ENCODE measurements at places on chromosomes 3 and 15.

GRCh38 chr15:67142767-67143100 is 77.3 kb downstream of the SMAD3 start:
- peak; percentile 80 for DNase-seq

GRCh38 chr15:69807721-69808120 is 290.0 kb downstream of the TLE3 start:
- DNase-seq, result no peak

- no peak for DNase-seq
Observed at GRCh38 chr3:145898487-145898886, 262.5 kb downstream of the PLOD2 start.

- no peak for DNase-seq
Observed at GRCh38 chr3:6717026-6717943, 143.6 kb upstream of the GRM7 start.

GRCh38 chr3:172580680-172581401 is 57.6 kb upstream of the TNFSF10 start:
- DNase-seq, result no peak

DNA sequence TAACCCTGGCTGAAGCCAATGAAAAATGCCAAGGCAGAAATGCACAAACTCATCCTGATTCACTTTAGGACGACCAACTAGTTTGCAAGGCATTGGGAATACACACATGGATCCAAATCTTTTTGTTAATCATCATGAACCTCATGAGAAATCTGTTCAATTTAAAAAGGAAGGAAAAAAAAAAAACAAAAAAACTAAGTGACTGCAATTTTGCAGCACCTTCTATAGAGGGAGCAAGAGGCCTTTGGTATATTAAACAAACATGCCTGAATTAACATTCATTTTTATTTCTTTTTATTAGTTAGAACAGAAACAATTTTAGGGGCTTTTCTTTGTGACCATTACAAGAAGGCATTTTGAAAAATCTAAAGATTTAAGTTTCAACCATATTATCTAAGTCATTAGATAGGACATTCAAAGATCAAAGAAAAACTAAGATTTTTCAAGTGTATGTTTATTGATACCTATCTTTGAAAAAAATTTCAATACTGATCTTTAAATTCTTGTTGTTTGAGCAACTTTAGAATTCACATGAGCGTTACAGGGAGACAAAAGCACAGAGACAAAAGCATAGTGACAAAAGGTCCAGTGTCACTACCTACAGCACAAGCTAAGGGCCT is 182.4 kb downstream of the CBLB start:
- no peak for DNase-seq

DNA sequence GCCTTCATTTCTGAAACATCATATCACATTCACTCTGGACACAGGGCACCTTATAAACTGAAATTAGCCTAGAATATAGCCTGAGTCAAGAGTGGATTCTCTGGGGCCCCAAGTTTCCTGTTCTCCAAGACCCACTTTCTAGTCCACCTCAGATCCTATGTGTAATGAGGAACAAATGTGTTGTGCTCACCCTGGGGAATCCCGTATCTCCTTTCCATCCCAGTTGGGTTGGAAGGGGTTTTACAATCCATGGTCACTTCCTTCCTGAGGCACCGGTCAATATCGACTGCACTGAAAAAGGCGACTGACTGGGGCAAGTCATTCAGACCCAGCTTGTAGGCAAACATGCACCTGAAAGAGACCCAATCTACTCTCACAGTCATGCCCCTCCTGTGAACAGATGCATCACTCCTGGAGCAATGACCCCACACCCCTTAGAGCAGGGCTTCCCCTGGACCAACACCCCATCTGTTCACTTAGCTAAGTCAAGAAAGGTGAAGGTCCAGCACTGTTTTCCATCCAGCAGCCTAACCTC is 17.4 kb downstream of the POLG start:
- no peak for DNase-seq

GRCh38 chr3:43001094-43001553 is 22.0 kb downstream of the GASK1A start:
- DNase-seq, result peak; percentile 97

DNA sequence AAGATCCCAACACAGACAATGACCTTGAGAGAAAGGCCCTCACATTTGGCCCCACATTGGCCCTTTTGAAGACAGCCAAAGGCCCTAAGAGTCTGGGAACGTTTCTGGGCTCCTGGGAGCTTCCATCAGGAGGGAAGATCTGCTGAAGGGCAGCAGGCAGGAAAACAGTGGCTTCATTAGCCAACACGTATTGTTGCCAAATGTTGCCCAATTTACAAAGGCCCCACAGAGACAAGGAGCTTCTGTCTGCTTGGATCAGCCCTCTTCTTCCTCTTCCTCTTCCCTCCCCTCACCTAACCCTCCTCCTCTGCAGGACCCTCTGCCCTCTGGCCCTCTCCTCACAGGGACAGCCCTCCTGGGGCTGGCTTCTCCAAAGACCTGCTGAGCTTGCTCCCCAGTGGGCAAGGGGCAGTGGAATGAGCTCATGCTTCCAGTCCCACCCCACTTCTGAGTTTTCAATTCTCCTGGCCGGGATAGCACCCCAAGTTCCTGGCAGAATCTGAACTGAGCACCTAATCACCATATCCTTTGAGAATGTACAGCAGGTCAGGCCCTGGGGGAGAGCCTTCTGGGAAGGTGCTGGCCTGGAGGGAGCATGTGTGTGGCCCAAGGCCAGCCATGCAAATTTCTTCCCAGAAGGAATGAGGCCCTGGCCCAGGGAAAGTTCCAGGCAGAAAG is 5.1 kb upstream of the LTF start:
- no peak for DNase-seq

DNA sequence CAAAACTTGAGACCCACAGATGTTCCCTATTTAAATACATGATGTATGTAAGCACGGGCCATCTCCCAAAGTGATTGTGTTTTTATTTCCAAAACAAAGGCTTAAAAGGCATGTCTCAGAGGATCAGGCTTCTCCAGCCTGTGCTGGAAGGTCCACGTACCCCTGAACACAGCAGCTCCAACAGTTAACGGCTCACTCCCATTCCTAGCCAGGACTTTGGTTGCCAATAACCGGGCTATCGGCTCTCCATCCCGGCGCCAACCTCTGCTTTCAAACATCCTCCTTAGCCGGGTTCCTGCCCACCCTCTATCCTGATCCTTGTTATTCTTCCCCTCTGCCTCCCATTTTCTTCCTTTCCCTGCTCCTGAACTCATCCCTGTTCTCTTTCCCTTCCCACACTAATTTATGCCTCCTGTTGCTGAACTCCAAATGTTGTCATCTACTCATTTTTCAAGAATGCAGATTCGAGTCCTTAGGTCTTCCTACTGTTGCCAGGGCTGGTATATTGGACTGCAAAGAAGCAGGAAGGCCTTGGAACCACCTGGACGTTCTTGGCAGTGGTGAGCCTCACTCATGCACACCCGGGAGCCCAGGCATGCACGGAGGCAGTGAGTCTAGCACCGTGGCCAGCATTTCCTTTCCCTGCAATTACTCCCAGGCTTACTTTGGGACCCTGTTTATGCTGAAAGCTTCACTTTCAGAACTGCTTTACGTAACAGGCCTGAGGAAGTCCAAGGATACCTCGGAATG is 128.4 kb upstream of the RAD18 start:
- DNase-seq, result no peak

DNA sequence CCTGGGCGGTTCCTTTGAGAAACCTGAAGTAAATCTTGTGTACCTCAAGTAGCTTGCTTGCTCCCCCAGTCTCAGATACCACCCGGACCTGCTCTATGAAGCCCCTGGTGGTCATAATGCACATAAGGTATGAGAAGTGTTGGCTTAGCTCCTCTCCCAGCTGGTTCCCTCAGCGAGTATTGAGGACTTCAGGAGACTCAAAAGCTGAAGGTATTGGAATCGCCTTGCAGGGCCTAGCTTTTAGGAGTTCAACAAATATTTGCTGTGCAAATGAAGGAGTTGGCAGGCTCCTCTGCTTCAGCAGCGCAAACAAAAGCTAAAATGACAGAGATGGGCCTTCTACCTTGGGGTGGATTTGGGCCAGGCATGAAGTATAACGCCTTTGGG is 1.7 kb downstream of the CMTM8 start:
- DNase-seq, result no peak

GRCh38 chr3:36095238-36095637 is 285.1 kb upstream of the STAC start:
- no peak for DNase-seq
